Type B pancreatic cell (in vitro differentiated cells): ENCODE measurements at places on chromosomes 5 and 9.

DNA sequence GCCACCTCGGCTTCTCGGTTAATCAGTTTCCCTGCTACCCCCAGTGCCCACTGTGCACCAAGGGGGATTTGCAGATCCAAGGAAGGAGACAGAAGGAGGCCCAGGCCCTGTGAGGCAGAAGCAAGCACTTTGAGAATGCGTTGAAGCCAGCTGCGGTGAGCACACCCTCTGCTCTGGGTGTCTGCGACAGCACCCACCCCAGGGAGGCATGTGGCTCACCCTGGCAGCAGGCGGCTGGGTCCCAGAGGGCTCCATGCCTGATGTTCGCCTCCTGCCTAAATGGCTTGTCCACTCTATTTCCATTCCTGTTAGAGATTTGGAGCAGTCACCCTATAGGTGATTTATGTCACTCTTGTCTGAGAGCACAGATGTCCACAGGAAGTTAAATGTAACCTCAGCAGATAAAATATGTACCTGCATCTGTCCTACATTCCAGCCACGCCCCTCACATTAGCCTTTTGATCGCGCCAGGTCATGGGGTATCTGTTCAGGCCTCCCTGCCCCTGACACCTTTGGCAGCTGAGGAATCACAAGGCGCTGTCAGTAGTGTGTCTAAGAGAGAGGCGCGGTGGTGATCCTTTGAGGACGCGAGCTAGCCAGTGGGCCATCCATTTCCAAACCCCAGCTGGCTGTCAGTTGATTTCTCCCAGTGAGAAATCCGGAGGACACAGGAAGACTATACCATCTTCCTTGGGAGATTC, 28.1 kb downstream of the PTGES2 start:
- DNase-seq, result no peak
- peak overlapping the region; percentile 100 for H3K27ac ChIP-seq
- peak overlapping the region; percentile 95 for H3K4me3 ChIP-seq

- no peak for DNase-seq
- no peak overlapping the region for H3K4me3 ChIP-seq
- H3K4me1 ChIP-seq, result peaks cover 24% of the 10 kb centered on the region
- peaks cover 7% of the 10 kb centered on the region for H3K27me3 ChIP-seq
Observed at GRCh38 chr5:5317976-5318375, 104.5 kb upstream of the ICE1 start.

DNA sequence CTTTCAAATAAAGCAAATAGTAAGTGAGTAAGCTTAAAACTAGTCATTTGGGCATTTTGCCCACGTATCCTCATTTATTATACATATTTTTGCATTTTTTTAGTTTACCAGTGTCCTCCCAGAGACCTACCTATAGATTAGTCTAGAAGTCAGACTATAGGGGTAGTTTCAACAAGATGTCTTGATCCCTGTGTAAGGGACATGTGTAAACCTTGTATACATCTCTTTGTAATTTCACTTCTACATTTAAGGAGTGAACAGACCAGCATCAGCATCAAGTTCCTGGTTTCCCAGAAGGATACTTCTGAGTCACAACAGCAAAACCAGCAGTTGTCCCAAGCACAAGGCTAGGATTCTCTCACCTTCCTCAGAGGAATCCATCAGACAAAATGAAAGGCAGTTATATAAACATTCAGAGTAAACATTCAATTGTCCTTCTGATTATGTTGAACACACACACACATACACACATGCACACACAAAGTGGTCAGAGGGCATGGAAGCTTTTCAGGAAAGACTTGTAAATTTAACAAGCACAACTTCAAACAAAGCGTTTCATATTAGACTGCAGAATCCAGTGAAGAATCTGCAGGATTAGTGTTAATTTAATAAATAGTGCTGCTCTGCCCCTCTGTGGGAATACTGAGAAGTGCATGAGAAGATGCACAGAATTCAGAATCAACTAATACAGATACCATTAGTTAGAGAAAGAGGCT, 55.4 kb downstream of the HINT1 start:
- no peak for DNase-seq
- H3K4me1 ChIP-seq, result no peaks in the 10 kb centered on the region
- H3K27ac ChIP-seq, result no peak overlapping the region
- no peaks in the 10 kb centered on the region for H3K36me3 ChIP-seq

GRCh38 chr5:111627862-111628261, 115.5 kb upstream of the STARD4 start:
- H3K27me3 ChIP-seq, result no peaks in the 10 kb centered on the region
- no peak overlapping the region for H3K4me3 ChIP-seq
- no peak for DNase-seq
- no peaks in the 10 kb centered on the region for H3K36me3 ChIP-seq
- H3K27ac ChIP-seq, result no peak overlapping the region

- H3K36me3 ChIP-seq, result peaks cover 15% of the 10 kb centered on the region
- no peak overlapping the region for H3K27ac ChIP-seq
- no peaks in the 10 kb centered on the region for H3K27me3 ChIP-seq
- no peak for DNase-seq
- no peak overlapping the region for H3K4me3 ChIP-seq
- peaks cover 64% of the 10 kb centered on the region for H3K4me1 ChIP-seq
Observed at GRCh38 chr5:116520771-116521170, 53.9 kb downstream of the SEMA6A start.

DNA sequence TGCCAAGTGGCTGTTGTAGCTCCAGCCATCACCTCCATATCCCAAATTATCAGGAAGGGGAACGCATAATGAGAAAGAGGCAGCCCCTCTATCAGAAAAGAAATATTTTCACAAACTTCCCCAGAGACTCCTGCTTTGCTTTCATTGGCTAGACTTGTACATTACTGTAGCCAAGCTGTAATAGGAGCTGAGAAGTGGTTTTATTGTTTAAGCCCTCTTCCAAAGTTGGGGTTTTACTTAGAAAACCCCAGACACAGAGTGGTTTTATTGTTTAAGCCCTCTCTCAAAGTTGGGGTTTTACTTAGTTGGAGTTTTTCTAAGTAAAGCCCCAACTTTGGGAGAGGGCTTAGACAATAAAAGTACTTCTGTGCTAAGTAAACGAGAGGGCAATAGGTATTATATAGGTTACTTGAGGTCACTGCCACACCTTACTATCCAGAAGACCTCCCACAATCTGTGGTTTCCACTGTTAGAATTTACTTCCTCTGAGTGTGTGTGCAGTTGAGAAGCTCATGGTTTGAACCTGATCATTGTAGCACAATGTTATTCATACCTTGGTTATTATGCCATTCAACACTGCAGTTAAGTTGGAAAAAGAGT, 215.7 kb upstream of the OTULINL start:
- no peaks in the 10 kb centered on the region for H3K4me1 ChIP-seq
- no peaks in the 10 kb centered on the region for H3K27me3 ChIP-seq
- peaks cover 28% of the 10 kb centered on the region for H3K36me3 ChIP-seq
- no peak overlapping the region for H3K4me3 ChIP-seq

GRCh38 chr9:5509573-5509972, 758 bp upstream of the PDCD1LG2 start:
- DNase-seq, result no peak
- H3K36me3 ChIP-seq, result no peaks in the 10 kb centered on the region
- H3K4me3 ChIP-seq, result no peak overlapping the region
- no peak overlapping the region for H3K27ac ChIP-seq
- no peaks in the 10 kb centered on the region for H3K4me1 ChIP-seq

- DNase-seq, result peak; percentile 55
- no peak overlapping the region for H3K4me3 ChIP-seq
- peak overlapping the region; percentile 22 for H3K27ac ChIP-seq
Observed at GRCh38 chr5:132261881-132262845, 4.7 kb downstream of the PDLIM4 start.

GRCh38 chr5:158832731-158833130, 267.0 kb downstream of the EBF1 start:
- H3K27ac ChIP-seq, result no peak overlapping the region
- no peaks in the 10 kb centered on the region for H3K36me3 ChIP-seq
- DNase-seq, result no peak
- no peak overlapping the region for H3K4me3 ChIP-seq
- H3K4me1 ChIP-seq, result peaks cover 9% of the 10 kb centered on the region

DNA sequence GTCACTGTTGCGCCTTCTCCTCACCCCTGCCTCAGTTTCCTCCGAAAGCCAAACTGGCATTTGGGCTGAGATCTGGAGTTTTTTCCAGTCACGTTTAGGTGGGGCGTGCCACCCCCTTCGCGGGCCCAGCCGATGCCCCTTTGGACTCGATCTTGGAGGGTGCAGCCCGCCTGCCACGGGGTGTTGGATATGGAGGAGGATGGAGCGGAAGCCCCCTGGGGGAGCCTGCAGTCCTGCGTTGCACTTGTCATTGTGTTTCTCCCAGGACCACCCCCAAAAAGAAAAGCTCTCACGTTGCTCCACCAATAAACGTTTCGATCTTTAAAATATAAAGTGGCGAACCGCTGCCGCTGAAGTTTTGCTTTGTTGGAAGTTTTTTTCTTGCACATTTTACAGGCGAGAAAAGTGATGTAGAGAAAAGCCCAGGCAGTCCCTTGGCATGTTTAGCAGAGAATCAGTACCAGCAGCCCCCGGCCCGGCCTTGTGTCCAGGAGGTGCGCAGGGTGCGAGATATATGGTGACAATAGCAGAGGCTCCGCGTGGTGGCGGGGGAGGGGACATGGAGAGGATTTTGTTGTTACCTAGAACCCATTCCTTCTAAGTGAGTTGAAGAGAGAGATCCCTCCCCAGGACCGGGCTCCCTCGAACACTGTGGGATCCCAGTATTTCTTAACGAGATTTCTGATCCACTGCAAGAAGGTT, 681 bp downstream of the F2R start:
- H3K4me3 ChIP-seq, result peak overlapping the region; percentile 90
- no peaks in the 10 kb centered on the region for H3K36me3 ChIP-seq
- peak overlapping the region; percentile 57 for H3K27ac ChIP-seq
- H3K27me3 ChIP-seq, result peaks cover 32% of the 10 kb centered on the region
- H3K4me1 ChIP-seq, result no peaks in the 10 kb centered on the region
- no peak for DNase-seq

DNA sequence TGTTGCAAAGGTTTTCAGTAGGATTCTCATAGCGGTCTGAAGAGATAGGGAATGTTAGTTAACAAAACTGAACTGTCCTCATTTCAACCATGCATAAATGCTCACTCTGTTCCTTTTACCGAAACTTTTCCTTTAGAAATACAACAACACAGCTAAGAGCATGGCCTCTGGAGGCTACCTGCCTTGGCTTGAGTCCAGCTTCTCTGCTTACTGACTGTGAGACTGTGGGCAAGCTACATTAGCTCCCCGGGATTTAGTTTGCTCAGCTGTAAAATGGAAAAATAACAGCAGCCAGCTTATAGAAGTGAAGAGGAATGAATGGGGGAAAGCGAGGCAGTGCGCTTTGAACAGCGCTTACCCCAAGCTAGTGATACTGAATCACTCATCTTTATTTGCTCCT, 507.9 kb upstream of the DAP start:
- H3K4me1 ChIP-seq, result peaks cover 10% of the 10 kb centered on the region
- no peaks in the 10 kb centered on the region for H3K36me3 ChIP-seq
- H3K27ac ChIP-seq, result no peak overlapping the region
- H3K27me3 ChIP-seq, result no peaks in the 10 kb centered on the region

- H3K4me3 ChIP-seq, result peak overlapping the region; percentile 35
- H3K27ac ChIP-seq, result peak overlapping the region; percentile 55
- H3K36me3 ChIP-seq, result no peaks in the 10 kb centered on the region
- no peaks in the 10 kb centered on the region for H3K27me3 ChIP-seq
Observed at GRCh38 chr5:69454460-69455249, 37.9 kb upstream of the OCLN start.

DNA sequence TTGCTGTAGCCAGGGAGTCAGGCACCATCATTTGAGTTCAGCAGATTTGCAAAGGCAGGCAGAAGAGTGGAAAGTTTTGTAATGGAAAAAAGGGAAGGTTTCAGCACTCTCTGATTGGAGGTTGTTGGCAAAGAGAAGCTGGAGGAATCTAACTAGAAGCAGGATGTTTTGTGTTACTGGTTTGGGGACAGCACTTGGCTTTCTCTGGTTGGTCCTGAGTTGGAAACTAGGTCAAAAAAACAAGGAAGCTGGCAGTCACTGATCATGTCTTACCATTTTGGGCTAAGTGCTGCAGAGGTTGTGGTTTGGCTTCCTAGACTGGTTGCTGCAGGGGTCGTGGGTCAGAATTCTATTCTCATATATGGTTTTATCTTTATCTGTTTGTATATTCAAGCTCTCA, 189.8 kb downstream of the DRD1 start:
- no peak overlapping the region for H3K4me3 ChIP-seq
- no peaks in the 10 kb centered on the region for H3K36me3 ChIP-seq
- DNase-seq, result no peak
- H3K4me1 ChIP-seq, result no peaks in the 10 kb centered on the region
- peaks cover 10% of the 10 kb centered on the region for H3K27me3 ChIP-seq
- H3K27ac ChIP-seq, result no peak overlapping the region

DNA sequence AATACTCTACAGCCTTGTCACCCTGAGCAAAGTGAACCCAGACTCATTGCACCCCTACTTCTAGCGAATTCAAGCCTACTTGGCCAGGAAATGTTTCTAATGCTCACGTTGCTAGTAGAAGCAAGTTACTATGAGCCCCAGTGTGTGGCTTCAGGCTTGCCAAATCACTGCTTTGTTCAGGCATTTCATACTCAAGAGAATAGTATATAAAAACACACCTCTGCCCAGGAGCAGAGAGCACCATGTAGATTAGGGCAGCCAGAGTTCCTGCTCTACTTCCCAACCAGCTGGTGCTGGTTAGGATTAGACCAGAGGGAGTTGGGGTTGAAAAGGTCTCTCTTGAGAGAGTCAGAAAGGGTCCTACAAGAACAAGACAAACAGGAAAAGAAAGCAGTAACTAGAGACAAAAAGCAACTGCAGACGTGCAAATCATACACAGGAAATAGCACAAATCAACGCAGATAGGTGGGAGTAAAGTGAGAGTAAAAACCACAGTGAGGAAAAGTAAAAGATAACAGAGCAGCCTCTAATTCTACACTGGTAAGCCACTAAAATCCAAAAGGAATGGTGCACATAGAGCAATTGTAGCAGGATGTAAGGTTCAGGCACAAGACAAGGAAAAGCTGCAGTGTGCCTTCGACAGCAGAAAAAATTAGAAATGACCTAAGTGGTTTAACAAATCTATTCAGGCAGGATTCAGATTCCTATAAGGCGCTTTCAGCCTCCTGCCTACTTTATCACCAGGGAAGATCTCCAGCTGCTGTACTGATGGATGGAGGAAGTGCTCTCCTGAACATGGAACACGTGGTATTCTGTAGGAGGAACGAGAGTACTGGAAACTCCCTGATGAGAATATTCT, 49.6 kb upstream of the KIF2A start:
- no peak for DNase-seq
- H3K4me3 ChIP-seq, result peak overlapping the region; percentile 8
- peaks cover 7% of the 10 kb centered on the region for H3K27me3 ChIP-seq
- H3K27ac ChIP-seq, result peak overlapping the region; percentile 33

- H3K36me3 ChIP-seq, result peaks cover 3% of the 10 kb centered on the region
- no peak for DNase-seq
- peaks cover 6% of the 10 kb centered on the region for H3K27me3 ChIP-seq
- H3K4me3 ChIP-seq, result no peak overlapping the region
Observed at GRCh38 chr9:98367371-98367900, 112.0 kb upstream of the TBC1D2 start.

DNA sequence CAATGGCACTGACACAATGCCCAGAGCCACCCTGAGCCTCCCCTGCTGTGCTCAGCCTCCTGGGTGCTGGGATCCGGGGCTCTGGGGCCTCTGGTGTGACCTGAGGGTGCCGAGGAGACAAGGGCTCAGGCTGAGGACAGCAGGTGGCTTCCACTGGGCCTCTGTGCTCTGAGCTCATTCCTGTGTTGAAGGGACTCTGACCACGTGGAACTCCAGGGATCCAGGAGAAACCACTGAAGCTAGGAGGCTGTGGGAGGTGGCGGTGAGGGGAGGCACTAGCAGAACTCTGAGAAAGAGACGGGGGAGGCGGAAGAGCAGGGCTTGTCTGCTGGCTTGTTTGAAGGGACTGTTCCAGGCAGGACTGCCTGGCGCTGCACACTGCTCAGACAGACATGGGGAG, 318.7 kb upstream of the IRX1 start:
- no peak for DNase-seq
- peaks cover 47% of the 10 kb centered on the region for H3K27me3 ChIP-seq
- no peaks in the 10 kb centered on the region for H3K36me3 ChIP-seq
- no peak overlapping the region for H3K4me3 ChIP-seq
- H3K4me1 ChIP-seq, result no peaks in the 10 kb centered on the region
